ENCODE measurements at places on chromosomes 16 and 17. TPM values are rescaled to one million over a fixed set of nuclear protein-coding genes. Genes with fewer than 3 reads are reported as not detected.

Gene KIF2B
- not detected for total RNA-seq

Gene ZDHHC1
- 3.6 TPM for total RNA-seq

Gene KIF22
- total RNA-seq = 46.9 TPM

Gene HSPB9
- total RNA-seq = not detected

Gene SLFN13
- total RNA-seq = 12.0 TPM

Gene SBK1
- total RNA-seq = not detected

Gene ADGRG1
- total RNA-seq = 0.55 TPM

DNA sequence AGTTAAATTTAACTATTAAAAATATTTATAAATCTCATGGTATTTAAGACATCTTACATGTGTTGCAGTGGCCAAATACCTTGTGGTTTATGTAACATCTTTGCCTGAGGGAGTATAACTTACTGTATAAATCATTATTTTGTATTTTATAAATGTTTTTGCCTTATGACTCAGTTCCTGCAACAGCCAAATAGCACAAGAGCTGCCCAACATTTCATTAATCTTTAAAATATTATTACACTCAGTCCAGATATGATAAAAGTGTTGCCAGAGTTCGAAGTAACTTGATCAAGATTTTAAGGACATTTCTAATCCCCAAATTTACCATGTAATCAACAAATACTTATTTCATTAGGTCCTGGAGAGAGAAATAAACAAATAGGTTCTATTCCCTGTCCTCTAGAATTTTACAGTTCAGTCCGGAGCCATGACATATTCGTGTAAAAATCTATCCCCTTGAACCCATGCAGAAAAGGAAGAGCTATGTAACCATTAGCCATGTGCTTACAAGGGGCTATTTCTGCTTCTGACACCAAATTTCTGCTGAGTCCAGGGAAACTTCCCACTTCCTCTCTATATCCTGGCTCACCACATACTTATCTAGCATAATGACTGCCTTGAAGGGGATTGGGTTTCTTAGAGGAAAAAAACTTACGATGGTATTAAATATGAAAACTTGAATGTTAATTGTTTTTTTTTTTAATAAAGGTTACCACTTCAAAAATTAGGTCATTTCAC is 44.0 kb downstream of the IRX6 start:
- peaks cover 18% of the 10 kb centered on the region for H3K4me1 ChIP-seq
- H3K4me3 ChIP-seq = no peak overlapping the region
- H3K27me3 ChIP-seq = peaks cover 2% of the 10 kb centered on the region
- no peaks in the 10 kb centered on the region for H3K36me3 ChIP-seq
- DNase-seq = peak; percentile 44
- no peak overlapping the region for H3K27ac ChIP-seq

GRCh38 chr16:10978871-10979446 is 34.6 kb downstream of the CLEC16A start:
- H3K27me3 ChIP-seq = no peaks in the 10 kb centered on the region
- peak overlapping the region; percentile 52 for H3K27ac ChIP-seq
- no peak for DNase-seq
- H3K4me3 ChIP-seq = no peak overlapping the region
- peaks cover 24% of the 10 kb centered on the region for H3K4me1 ChIP-seq

DNA sequence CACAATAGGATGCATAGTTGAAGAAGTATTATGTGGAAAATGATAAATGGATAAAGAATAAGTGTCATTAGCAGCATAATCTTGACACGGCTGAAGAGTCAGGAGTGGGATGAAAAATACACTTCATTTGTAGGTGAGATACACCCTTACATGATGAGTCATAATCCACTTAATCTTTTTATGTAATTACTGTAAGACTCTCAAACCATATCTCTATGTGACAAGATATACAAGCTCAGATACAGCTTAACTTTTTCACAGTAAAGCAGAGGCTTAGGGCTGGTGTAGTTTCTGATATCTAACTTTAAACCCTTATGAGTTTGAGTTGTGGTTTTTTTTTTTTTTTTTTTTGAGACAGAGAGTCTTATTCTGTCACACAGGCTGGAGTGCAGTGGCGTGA is 101.2 kb downstream of the FTO start:
- DNase-seq = no peak
- peaks cover 26% of the 10 kb centered on the region for H3K4me1 ChIP-seq
- peaks cover 11% of the 10 kb centered on the region for H3K36me3 ChIP-seq
- no peak overlapping the region for H3K4me3 ChIP-seq
- no peaks in the 10 kb centered on the region for H3K27me3 ChIP-seq
- H3K27ac ChIP-seq = no peak overlapping the region

- peaks cover 50% of the 10 kb centered on the region for H3K36me3 ChIP-seq
- peaks cover 60% of the 10 kb centered on the region for H3K4me1 ChIP-seq
- H3K4me3 ChIP-seq = no peak overlapping the region
- H3K27me3 ChIP-seq = peaks cover 6% of the 10 kb centered on the region
Observed at GRCh38 chr17:2076087-2076984, 21.4 kb downstream of the HIC1 start.

DNA sequence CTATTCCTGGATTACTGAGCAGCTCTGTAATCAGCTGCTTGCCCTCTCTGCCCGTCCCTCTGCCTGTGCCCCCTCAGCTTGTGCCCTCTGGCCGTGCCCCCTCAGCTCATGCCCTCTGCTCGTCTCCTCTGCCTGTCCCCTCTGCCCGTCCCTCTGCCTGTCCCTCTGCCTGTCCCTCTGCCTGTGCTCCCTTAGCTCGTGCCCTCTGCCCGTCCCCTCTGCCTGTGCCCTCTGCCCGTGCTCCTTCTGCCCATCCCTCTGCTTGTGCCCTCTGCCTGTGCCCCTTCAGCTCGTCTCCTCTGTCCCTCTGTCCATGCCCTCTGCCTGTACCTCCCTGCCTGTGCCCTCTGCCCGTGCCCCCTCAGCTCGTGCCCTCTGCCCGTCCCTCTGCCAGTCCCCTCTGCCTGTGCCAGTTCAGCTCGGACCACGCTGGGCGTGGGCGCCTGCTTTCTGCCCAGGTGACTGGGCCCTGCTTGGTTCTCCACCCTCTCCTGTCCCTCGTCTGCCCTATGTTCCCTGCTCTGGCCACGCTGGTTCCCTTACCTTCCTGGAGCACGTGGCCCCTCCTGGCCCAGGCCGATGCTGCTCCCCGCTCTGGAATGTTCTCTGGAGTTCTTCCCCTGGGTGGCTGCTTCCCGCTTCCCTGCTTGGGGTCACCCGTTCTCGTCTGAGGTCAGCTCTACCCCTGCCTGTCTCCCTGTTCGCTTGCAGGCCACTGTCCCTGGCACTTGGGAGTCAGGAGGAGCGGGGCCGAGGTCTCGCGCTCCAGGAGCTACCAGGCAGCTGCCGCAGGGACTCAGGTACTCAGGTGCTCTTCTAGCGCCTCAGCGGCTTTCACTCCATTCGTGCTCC is 63.9 kb downstream of the BANP start:
- H3K27ac ChIP-seq = no peak overlapping the region
- peaks cover 9% of the 10 kb centered on the region for H3K36me3 ChIP-seq
- peaks cover 7% of the 10 kb centered on the region for H3K27me3 ChIP-seq
- H3K4me1 ChIP-seq = peaks cover 15% of the 10 kb centered on the region

DNA sequence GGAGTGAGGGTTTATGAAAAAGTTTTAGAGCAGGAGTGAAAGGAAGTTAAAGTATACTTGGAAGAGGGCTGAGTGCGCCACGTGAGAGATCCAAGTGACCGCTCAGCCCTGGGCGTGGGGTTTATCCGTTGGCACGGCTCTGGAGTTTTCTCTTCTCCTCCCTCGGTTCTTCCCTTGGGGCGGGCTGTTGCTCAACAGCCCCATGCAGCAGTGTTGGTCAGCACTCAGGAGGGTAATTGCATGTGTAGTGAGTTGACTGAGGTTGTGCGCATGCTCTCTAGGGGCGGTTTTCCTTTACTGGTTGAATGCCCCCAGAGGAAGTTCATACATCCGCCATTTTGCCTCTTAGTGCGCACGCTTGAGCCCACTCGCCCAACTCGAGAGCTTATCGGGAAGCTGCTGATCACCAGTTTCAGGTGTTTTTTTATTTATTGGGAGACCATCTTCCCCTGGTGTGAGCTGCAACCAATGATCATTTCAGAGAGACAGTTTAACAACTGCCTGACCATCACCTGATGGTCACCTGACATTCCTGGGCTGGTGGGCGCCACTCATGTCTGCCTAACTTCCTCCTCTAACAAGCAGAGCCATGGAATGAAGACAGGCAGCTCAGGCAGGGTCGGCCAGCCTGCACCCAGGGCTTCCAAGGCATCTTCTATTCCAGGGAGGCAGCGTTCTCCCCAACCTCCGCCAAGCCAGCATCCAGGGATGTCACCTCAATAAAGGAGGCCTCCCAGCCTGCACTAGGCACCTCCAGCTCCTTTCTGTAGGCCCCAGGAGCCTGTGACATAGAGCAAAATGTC is 41.3 kb upstream of the DNAH17 start:
- peaks cover 17% of the 10 kb centered on the region for H3K27me3 ChIP-seq
- no peak overlapping the region for H3K27ac ChIP-seq
- no peak overlapping the region for H3K4me3 ChIP-seq
- H3K36me3 ChIP-seq = peaks cover 8% of the 10 kb centered on the region
- DNase-seq = no peak

DNA sequence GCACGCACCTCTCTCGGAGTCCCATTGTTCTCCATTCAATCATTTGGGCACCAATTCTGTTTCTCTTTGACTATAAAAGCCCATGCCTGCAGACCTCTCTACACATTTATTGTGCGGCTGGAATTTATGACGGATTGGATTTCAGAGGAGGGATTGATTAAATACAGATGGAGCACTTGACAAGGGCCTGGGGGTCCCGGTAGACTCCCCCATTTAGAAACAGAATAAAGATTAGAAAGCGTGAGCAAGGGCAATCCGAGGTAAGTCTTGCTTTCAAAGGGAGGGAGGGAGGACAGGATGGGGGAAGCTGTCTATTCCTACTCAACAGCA is 15.1 kb upstream of the PITPNM3 start:
- peaks cover 36% of the 10 kb centered on the region for H3K4me1 ChIP-seq
- DNase-seq = no peak
- peak overlapping the region; percentile 20 for H3K27ac ChIP-seq
- no peak overlapping the region for H3K4me3 ChIP-seq
- H3K36me3 ChIP-seq = peaks cover 12% of the 10 kb centered on the region
